Placental pericyte (primary cell): ENCODE measurements at places on chromosomes 12 and 14. TPM values are rescaled to one million over a fixed set of nuclear protein-coding genes. Genes with fewer than 3 reads are reported as not detected.

TMEM253 gene
- total RNA-seq, result not detected in 2 replicates

NANOG gene
- total RNA-seq, result under 0.01 and 0.14 TPM in 2 replicates

OR6C2 gene
- not detected in 2 replicates for total RNA-seq

ARF3 gene
- 74.4 and 88.6 TPM in 2 replicates for total RNA-seq

COX8C gene
- not detected in 2 replicates for total RNA-seq

MUCL1 gene
- total RNA-seq, result not detected in 2 replicates

CCDC63 gene
- not detected in 2 replicates for total RNA-seq

PZP gene
- total RNA-seq, result not detected in 2 replicates

KRT86 gene
- total RNA-seq, result under 0.01 TPM in 1 of 2 replicates, not detected in the other

GALNT16 gene
- total RNA-seq, result 1.3 and 1.9 TPM in 2 replicates

CMTM5 gene
- total RNA-seq, result not detected in 2 replicates

INHBC gene
- total RNA-seq, result not detected in 2 replicates

CCDC198 gene
- total RNA-seq, result not detected in 2 replicates

PRICKLE1 gene
- total RNA-seq, result 1.8 and 2.3 TPM in 2 replicates

STXBP6 gene
- total RNA-seq, result 2.8 and 5.6 TPM in 2 replicates

ZC2HC1C gene
- 0.22 and 2.3 TPM in 2 replicates for total RNA-seq
